Spinal cord (tissue), 10 donors: ENCODE measurements at places on chromosomes 16 and 17. TPM values are rescaled to one million over a fixed set of nuclear protein-coding genes. Genes with fewer than 3 reads are reported as not detected.

DNA sequence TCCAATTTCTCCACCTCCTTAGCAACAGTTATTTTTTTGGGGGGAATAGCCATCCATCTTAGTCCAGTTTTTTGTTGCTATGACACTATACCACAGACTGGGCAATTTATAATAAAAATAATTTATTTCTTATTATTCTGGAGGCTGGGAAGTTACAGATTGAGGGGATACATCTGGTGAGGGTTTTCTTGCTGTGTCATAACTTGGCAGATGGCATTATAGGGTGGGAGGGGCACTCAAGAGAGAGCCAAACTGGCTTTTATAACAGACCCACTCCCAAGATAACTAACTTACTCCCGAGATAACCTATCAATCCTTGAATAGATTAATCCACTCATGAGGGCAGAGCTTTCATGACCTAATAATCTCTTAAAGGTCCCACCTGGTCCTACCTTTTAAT lies 84.2 kb downstream of the ABCA8 start:
- DNase-seq = no peak

DNA sequence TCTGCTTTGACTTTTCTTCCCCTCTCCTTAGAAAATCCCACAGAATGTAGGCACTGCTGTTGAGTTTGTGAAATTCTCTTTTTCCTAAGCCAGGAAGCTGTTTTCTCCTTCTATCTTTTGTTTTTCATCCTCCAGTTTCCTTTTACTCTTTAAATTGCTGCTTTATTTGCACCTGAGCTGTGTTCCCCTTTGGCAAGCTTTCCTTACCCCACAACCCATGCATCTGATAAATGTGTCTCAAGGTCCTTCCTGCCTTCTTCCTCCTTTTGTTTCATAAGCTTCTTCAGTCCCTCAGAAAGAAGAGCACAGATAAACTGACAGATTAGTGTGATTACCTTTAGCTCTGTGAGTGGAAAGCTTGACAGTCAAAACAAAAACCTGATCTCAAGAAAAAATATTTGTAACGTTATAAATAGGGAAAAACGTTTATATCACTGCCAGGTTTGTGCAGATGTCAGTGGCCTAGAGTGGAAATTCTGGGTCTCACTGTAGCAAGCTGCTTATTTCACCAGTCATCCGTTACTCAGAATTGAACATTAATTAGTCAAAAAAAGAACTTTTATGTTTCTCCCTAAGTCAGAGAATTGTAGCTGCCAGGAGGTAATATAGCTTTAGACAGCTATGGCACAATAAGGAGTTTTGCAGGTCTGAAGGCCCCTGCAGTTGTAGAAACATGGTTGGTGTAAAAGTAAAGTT lies 23.6 kb downstream of the GSDMB start:
- DNase-seq = no peak

DNA sequence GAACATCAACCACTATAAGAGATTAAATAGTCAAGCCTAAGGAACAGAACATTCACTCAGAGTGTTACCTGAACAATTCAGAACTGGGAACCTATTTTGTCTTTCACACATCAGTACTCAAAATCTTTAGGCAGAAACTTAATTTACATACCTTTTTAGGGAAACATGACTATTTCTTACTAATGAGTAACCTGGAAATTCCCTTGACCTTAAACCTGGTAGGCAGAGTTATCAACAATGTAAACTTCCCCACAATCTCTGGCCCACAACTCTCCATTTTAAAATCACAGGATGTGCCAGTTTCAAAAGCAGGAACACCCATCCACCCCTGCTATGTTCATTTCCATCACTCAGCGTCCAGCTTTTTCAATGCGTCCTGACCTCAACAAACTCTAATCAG lies 132.9 kb upstream of the ANKFN1 start:
- no peak for DNase-seq

DNA sequence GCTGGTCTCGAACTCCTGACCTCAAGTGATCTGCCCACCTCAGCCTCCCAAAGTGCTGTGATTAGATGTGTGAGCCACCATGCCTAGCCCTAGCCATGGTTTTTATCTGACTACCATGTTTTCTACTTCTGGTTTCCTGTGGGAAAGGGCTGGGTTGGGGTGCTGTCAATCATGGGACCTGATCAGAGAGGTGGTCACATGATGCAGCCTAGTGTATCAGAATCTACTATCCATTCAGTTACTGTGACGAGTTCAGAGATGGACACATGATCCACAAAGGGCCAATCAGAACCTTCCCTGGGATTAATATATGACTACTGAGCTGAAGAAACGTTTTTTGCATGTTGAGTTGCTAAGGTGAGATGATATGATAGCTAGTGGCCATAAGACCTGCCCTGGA lies 59.1 kb downstream of the ABCC6 start:
- DNase-seq = no peak

DNA sequence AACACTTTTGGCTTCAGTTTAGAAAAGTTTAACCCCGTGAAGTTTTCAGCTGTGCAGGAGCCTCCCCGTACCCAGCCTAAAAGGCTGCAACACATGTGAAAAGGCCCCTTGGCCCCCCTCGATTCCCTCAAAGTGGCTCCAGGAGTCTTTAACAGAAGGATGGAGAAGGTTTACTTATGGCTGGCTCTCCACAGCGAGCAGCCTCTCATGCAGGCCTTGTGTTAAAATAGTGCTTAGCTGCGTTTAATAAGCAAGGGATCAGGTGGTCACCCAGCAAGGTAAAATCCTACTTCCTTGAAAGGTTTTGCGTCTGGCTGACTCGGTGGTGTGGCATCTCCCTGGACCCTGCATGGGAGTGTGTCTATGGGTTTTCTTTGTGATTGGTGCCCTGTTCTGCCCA lies 8.4 kb upstream of the CYLD start:
- no peak for DNase-seq

The TP53TG3F gene
- polyA plus RNA-seq = not detected

The NUFIP2 gene
- polyA plus RNA-seq = 25.0 TPM
